ENCODE measurements at places on chromosomes 1 and 21.
A peak's percentile ranks its signal among the peaks of the same experiment; 100 is the strongest.

- DNase-seq: no peak
Observed at GRCh38 chr1:95068956-95069709, 3.6 kb downstream of the ALG14 start.

- no peak for DNase-seq
Observed at GRCh38 chr1:234265861-234266260, 107.4 kb upstream of the COA6 start.

GRCh38 chr1:213131851-213132655 is 81.0 kb downstream of the RPS6KC1 start:
- no peak for DNase-seq

- peak; percentile 47 for DNase-seq
Observed at GRCh38 chr1:21764615-21765423, 18.1 kb downstream of the USP48 start.

- DNase-seq: no peak
Observed at GRCh38 chr1:19835578-19835977, 20.5 kb upstream of the RNF186 start.

DNA sequence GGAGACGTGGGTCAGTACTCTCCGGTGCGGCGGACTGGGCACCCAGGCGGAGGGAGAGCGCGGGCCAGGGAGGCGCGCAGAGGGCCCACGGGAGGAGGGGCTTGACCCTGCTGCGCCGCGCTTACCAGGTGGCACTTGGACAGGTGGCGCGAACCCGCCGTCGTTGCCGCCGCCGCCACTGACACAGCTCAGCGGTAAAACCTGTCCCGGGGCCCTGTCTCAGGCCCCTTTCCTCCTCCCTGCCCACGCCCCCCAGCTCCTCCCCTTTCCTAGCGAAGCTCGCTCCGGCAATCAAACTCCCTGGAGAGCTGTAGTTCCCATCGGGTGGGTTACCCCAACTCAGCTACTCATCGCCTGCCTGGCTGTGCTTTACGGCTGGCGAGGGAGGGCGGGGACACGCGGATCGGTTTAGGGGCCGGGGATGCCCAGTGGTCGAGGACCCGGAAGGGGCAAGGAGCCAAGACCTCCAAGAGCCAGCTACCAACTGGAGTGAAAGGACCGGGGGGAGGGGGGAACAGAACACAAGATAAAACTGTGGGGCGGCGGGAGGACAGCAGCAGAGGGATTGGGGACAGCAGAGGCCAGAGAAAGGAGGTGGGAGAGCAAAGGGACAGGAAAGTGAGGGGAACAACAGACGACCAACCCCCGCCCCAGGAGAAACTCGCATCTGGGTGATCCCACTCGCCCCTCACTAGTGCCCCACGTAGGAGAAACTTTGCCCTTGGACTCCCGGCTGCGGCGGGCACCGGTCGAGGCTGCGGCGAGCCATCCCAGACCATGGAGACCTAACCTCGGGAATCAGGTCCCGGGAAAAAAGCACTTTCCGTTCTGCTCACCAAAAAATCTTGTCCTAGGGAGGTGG is 2.9 kb downstream of the GFI1 start:
- peak; percentile 15 for DNase-seq

- no peak for DNase-seq
Observed at GRCh38 chr1:67571901-67572593, 113.0 kb upstream of the GADD45A start.

DNA sequence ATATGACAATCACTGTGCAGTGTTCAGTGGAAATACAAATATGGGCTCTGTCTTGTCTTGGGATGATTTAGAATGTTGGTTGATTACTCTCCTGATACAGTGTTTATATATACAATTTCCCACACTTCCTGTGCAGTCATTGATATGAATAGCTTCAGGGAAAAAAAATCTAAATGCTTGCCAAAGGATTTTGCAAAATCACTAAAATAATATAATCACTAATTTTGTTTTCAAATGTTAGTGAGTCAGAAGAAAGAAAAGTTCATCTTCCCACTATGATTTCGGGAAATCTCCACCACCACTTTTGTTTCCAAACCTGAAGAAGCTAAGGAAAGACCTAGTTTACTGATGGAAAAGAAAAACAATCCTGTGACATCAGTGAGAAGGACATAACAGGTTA is 32.1 kb upstream of the CHRM3 start:
- no peak for DNase-seq

GRCh38 chr1:225697428-225697827 is 44.5 kb upstream of the ENAH start:
- DNase-seq: no peak

DNA sequence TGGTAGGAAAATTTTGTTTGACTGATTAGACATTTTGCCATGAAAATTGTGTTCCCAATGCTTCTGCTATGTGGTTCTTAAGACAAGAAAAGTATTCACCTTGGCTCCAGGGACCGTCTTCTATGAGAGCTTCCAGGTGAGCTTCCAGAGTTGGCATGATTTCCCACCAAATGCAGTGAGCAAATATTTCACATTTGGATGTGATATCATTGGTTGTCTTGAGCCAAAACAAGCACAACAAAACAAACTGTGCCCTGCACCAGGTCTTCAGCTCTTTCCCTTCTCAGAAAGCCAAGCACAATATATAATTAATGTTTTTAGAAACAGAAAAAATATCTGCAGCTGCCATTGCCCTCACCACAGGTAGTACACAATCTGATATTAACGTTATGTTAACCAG is 1009.0 kb downstream of the PLA2G4A start:
- DNase-seq: no peak

DNA sequence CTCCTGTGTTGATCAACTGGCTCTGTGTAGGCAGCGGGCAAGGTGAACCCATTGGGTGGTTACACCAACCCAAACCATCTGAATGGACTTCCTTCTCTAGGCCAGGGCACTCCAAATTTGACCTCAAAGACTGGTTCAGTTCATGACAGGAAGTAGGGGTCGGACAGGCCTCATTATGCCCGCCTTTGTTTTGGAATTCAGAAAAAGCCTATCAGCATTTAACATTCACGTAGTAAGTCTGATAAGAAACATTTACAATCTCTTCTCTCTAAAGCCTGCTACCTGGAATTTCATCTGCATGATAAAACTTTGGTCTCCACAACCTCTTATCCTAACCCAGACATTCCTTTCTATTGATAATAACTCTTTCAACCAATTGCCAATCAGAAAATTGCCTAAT is 97.1 kb upstream of the ETV3 start:
- no peak for DNase-seq

- no peak for DNase-seq
Observed at GRCh38 chr1:117388328-117388727, 21.1 kb downstream of the MAN1A2 start.

DNA sequence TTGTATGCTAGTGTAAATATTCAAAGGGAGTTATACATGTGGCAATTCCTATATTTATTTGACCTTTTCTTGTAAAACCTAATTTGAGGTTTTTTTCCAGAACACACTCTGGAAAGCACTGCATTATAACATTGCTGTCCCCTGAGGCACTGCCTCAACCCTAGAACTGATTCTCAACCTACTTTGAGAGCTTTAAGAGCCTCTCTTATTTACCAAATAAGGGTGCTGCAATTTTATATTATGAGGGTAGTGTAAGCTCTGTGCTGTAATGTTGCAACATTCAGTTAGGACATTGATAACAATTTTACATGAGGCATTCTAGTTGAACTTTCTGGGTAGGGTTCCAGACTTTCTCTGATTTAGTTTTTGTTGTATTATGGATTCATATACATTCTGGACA is 302.2 kb upstream of the DEPDC1 start:
- DNase-seq: no peak

GRCh38 chr1:229757226-229757625 is 131.2 kb downstream of the URB2 start:
- no peak for DNase-seq

DNA sequence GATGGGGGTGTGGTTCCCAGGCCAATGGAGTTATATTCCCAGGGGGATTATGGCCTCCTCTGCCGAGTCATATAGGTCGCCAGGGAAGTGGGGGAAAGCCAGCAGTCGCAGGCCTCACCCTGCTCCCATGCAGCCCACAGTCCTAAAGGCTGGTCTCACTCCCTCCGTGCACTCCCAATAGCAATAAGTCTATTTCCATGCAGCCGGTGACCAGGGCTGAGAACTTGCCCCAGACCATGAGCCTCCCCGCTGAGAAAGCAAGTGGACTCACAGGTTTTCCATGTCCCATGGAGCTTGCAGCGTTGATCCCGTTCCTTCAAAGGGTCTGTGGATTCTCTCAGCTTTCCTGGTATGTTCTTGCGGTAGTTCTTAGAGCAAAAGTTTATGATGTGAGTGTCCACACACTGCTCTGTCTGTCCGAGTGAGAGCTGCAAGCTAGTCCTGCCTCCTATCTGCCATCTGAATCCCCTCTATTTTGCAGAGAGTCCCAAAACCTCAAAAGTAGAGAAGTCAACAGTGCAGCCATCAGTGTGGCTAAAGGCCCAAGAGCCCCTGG is 81.7 kb upstream of the TMPRSS2 start:
- no peak for DNase-seq

- DNase-seq: peak; percentile 18
Observed at GRCh38 chr21:41777951-41778815, 11.3 kb upstream of the RIPK4 start.

GRCh38 chr1:178541379-178541778 is 28.5 kb downstream of the TEX35 start:
- no peak for DNase-seq

GRCh38 chr1:57329001-57329527 is 94.8 kb downstream of the DAB1 start:
- no peak for DNase-seq

DNA sequence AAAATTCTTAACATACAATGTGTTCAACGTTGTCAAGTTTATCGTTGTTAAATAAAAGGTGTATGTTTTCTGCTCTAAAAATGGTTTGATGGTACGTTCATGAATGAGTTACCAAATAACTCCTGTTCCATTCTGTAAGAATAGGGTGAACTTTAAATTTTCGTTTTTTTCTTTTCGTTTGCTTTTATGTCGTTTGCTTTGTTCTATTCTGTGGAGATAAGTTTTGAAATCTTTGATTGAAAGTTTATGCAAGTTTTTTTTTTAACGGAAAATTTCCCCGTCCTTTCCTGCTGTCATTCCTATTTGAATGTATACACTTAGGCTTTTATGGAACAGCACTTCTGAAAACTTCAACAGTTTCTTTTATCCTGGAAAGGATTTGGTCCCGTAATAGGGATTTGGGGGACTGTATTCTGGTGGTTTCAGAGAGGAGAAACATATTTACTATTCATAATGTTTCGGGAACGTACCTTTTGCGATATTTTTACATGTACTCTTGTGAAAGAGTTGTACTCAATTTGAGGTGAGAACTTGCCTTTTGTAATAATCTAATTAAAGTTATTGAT is 1.7 kb downstream of the DR1 start:
- DNase-seq: no peak

DNA sequence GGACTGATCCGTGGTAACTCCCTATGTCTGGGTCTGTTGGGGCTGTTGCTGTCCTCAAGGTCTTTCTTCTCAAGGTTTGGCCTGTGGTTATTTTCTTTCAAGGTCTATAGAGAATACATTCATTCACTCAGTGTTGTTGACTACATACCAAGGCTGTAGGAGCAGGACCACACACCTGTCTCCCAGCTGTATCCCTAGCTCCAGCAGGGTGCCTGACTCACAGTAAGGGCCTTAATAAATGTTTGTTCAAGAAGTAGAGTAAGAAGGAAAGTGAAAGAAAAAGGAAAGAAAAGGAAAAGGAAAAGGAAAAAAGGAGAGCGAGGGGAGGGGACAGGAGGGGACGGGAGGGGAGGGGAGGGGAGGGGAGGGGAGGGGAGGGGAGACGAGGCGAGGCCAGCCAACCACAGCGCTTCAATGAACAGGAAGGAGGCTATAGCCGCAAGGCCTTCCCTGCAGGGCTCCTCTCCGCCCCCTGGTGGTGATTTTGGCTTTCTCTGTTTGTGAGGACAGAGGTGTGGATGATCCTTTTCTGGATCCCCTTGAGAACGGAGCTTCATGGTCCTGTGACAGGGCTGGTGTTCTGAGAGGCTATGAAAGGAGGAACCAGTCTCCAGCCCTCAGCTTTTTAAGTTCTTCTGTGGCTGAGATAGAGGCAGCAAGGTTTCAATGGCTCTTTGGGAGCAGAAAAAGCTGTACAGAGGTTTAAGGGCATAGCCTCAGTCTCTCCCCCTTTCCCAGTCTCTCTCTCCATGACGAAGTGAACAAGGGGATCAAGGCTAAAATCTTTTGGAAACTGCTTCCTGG is 30.6 kb upstream of the LCE5A start:
- DNase-seq: peak; percentile 42

DNA sequence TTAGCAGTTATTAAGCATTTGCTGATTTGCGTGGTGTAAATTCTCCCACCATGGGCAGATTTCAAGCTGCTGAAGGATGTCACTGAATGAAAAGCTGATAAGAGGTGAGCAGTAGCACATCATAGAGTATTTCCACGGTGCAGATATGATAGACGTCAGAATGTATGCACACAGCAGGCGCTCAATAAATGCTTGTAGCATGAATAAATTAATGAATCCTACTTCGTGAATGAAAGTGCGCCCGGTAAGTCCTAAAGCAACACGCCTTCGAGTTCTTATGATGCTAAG is 510 bp upstream of the UBIAD1 start:
- DNase-seq: no peak

GRCh38 chr1:61102041-61102440 is 19.7 kb downstream of the NFIA start:
- no peak for DNase-seq

- DNase-seq: peak; percentile 41
Observed at GRCh38 chr1:153677718-153678518, 570 bp upstream of the NPR1 start.

DNA sequence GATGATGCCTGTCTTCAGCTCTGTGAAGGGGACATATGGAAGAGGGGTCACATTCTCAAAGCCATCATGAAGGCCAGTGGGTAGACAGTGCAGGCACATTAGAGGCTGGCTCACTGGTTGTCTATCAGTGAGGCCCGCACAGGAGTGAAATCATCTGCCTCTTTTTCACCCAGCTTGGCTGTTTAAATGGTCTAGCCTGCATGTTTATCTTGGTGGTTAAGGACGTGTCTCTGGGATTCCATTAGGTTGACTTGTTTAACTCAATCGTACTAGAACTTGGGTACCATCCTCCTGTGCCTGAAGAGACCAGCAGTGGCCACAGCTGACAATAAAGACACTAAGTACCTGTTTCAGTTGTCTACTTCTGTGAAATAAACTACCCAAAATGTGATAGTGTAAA is 219.3 kb downstream of the PLPP3 start:
- no peak for DNase-seq

DNA sequence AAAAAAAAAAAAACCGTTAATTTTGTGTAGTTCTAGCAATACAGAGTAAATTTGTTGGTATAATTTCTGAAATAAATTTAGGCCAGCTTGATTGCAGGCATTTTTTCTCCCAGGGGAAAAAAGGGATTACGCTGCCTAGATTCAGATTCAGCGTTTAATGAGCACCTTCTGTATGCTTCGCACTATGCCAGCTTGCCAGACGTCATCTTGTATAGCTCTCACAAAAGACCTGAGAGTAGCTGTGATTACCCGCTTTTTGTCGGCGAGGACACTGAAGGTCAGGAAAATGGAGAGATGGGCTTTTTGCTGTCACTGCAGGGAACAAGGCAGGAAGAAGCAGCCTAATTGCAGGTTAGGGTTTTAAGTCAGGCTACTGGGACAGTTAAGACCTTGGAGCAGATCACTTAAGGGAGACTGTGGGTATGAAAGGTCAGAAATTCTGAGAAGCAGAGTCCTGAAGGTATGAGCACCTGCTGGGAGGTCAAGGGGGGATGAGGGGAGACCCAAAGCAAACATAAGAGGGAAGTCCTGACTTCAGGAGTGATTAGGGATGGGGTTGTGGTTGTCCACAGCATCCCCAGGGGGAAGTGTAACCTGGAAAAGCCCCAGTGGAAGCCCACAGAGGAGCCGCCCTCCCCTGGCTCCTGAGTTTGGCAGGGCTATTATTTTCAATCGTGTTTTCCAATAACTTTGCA is 39.0 kb downstream of the TMCC2 start:
- DNase-seq: no peak

GRCh38 chr1:84936116-84936810 is 43.3 kb upstream of the LPAR3 start:
- DNase-seq: peak; percentile 9

Data from CD4-positive, alpha-beta T cell treated with Interferon gamma for 1 hour (primary cell).